ENCODE measurements at places on chromosomes 1 and 21.

DNA sequence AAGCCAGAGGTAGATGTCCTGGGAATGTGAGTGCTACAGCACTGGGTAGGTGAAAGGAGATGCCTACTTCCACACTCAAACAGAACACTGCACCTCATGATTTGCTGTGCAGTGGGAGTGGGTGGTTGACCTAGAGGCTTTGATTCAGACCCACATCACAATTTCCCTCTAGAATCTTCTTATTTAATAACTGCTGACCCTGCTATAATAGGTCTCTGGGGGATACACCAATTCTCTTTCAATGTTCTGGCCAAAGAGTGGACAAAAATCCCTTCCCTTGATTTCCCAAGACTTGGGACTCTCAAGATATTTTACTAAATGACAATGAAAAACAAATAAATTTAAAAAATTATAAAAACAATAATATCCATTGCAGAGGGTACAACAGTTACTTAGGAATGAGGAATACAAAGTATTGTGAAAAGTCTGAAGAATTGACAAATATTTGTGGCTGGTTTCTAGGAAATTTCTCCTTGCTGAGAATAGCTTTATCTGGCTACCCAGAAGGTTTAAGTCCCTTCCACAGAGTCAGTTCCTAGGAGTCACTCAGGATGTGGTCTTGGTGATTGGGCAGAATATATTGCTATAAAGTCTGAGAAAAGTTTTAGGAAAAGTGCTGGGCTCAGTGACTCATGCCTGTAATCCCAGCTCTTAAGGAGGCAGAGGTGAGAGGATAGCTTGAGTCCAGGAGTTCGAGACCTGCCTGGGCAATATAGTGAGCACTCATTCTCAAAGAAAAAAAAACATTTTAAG, 2.4 kb upstream of the FCGR2A start:
- no peak for DNase-seq

DNA sequence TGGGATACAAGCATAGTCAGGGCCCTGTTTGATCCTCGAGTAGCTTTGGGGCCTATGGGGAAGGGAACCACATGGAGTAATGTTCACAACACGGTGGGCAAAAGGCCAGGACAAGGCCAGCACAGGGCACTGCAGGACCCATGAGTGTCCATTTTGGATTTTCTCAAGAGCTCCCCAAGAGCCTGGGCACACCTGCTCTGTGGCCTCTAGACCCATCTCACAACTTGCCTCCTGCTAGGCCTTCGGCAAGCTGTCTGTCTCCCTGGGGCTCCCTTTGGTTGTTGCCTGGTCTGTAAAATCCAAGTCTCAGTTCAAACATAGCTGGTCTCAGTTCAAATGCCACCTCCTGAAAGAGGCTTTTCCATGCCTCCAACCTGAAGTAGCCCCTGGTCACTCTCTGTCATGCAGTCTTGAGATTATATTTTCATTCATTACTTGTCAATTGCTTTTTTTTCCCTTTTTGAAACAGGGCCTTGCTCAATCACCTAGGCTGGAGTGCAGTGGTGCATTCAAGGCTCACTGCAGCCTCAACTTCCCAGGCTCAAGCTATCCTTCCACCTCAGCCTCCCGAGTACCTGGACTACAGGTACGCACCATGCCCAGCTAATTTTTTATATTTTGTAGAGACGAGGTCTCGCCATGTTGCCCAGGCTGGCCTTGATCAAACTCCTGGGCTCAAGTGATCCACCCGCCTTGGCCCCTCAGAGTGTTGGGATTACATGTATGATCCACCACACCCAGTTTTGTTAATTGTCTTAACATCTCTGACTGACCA, 107.4 kb downstream of the MATN1 start:
- DNase-seq: no peak

GRCh38 chr1:95686217-95686616, 452.2 kb downstream of the RWDD3 start:
- DNase-seq: no peak

- DNase-seq: no peak
Observed at GRCh38 chr1:167744901-167745300, 23.1 kb downstream of the MPZL1 start.

DNA sequence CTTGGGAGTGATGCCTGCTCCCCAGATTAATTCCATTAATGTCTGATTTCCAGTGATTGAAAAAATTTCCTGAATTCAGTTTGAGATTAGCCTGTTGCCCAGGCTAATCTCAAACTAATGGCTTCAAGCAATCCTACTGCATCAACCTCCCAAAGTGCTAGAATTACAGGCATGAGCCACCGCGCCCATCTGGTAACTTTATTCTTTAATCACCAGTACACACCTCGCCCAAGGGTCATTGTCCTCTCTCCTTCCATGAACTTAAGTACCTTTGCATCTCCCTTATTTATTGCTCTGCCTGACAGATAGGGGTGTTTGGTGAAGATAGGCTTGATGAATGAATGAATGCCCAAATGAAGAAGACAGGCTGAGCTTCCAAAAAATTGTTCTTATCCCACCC, 366.5 kb downstream of the SIPA1L2 start:
- DNase-seq: no peak

DNA sequence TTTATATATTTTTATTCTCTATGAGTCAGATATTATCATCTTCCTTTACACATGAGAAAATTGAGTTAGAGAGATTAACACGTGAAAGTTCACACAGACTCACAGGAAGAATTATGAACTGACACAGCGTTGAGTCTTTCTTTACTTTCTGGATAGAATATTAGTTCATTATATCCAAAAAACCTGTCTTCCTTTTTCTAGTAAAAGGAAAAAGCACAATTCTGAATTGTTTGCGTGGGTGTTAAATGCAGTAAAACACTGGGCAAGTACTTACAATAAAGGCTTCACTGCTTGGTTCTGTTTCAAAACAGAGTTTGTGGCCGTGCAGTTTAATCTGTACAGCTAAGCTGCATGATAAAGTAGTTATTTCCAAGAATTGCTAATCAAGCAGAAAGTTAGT, 10.8 kb downstream of the MAGI3 start:
- no peak for DNase-seq

DNA sequence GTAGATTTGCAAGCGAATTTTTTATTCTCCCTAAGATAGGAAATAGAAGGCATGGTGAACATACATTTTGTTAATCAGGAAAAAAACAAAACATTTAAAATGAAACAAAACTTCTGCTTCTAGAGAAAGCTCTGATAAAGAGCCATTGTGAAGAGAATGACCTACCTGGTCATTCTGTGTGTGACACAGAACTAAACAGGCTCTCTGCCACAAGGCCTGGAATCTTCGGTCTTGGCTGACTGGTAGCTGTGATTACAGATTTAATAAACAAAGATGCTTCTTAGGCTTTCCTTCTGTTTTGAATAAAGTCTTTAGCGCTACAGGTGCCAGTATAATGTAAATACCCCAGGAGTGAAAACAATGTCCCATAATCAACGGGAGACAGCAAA, 22.1 kb downstream of the SLC35D1 start:
- DNase-seq: no peak

DNA sequence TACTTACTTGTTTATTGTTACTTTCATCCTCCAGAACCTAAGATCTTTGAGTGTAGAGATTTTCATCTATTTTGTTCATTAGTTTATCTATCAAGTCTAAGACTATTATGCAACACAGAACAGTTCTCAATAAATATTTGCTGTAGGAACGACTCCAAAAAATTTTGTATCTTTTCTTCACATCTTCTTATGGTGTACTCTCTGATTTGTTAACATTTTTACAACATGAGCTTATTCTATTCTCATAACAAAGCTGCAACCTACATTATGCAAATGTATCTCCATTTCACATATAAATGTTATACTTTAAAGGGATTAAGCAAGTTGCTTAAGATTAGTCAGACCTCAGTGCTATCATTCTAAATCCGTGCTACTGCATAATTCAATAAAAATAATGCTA, 514.2 kb upstream of the ZP4 start:
- DNase-seq: no peak

DNA sequence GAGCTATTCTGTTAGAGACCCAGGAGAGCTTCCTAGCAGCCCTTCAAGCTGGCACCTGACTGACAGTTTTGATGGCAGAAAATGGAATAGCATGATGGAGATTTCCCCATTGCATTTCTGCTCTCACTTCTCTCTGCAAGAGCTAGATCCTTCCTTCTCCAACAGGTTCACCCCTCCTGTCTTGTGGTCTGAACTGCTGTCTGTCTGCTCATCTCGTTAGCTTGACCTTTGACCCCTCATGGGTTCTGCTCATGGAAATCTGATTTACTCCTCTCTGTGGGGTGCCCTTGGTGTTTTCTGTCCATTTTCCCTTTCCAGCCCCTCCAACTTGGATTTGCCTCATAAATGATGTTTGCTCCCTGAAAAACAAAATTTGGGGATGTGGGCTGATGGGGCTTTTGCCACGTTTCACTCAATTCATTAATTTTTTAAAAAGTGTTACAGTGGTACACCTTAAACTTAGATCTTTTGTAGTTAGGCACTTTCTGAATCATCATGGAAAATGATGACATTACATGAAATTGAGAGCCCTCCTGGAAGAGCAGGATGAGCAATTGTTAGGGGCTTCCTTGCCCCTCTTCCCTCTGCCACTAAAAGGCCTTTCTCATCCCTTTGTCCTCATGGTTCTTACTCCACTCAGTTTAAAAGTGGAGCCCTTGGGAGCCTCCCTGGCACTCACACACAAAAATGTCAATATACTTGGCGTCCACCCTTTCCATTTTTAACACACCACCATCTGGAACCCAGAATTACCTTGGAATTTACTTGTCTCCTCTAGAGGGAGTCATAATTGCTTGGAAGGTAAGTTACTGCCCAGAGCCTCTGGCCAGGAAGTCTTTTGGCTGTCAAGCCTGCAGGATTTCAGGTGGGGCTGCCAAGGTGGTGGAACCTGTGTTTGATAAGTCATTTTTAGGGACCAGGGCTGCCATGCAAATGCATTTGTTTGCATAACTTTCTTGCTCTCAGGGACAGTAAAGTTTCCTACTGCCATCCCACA, 31.9 kb upstream of the IL19 start:
- no peak for DNase-seq

DNA sequence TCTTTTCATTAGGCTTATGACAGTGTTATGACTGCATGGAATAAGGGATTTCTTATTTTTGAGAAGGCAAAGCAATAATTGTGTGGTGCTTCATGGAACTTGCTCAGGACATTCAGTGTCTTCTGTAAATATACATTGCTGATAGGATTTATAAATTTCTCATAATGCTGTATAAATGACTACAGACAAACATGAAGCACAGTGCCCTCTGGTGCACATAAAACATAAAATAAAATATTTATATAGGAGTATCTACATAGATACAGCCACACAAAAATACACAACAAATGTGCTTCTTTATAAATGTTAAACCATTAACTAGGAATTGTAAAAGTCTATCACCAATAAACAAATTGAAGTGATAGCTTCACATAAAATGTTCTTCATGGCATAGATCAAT, 24.1 kb downstream of the BRINP3 start:
- DNase-seq: no peak

DNA sequence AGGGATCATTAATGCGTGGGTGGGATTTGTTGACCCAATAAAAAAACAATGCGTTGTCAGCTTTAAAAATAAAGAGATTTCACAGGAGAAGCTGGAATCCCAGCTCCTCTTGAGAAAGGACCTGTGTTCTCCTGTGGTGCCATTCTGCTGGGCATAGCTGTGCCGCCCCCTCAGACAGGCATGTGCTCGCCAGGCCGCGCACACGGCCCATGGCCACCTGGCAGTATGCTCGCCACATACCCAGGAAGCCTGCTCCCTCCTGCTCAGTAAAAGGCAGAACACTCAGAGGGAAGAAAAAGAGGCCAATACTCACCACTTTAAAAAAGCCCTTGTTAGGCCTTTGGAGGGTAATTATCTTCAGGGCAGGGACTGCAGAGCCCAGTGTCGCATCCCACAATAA, 13.1 kb downstream of the THAP3 start:
- no peak for DNase-seq

- no peak for DNase-seq
Observed at GRCh38 chr1:195434566-195435203, 1173.6 kb downstream of the KCNT2 start.

GRCh38 chr1:47180603-47181094, 9.2 kb downstream of the PDZK1IP1 start:
- DNase-seq: no peak

- DNase-seq: no peak
Observed at GRCh38 chr1:169426174-169426705, 1.0 kb downstream of the CCDC181 start.

DNA sequence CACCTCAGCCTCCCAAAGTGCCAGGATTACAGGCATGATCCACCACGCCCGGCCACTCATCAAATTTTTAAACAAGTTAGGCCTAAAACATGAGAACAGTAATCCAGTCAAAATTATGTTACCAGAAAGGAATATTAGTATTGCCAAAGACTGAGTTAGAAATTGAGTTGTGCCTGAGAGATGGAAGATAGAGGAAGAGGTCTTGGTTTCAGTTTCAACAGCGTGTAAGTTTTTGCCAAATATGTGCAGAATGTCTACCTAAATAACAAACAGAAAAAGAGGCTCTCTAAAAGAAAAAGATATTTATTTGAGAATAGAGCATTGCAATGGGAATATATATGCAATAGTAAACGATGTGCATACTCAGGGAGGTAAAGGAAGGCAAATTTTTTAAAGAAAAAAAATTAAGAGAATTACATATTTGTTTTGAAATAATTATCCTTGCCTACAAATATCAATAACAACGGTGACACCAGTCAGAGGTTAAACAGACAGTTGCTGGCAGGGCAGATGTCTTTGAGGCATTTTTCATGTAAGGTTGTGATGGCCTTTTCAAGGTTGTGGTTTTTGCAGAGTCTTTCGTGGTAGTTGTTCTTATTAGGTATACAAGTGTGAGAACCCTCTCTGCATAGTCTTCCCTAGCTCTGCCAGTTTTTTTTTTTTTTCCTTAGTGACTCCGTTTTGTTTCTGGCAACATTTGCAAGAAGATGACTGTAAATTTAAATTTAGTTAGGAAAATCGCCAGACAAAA, 2.2 kb upstream of the CD1B start:
- no peak for DNase-seq

GRCh38 chr1:42940851-42941639, 17.6 kb downstream of the SLC2A1 start:
- no peak for DNase-seq

- no peak for DNase-seq
Observed at GRCh38 chr1:208181364-208181763, 62.8 kb downstream of the PLXNA2 start.

DNA sequence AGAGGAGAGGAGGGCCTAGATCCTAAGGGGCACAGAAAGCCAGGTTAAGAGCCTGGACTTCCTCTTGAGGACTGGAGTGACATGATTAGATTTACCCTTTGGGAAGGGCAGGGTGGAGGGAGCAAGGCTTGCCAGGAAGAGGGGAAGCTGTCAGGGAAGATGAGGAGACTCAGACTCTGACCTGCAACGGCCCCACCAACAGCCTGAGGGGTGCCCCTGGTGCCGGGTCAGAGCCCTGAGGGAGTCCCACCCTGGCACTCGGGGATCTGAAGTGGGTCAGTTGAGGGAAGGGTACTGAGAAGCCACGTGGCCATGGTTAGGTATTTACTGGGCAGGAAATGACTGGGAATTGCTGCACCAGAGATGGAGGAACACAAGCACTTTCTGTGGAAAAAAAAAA, 9.8 kb downstream of the ECE1 start:
- DNase-seq: no peak

DNA sequence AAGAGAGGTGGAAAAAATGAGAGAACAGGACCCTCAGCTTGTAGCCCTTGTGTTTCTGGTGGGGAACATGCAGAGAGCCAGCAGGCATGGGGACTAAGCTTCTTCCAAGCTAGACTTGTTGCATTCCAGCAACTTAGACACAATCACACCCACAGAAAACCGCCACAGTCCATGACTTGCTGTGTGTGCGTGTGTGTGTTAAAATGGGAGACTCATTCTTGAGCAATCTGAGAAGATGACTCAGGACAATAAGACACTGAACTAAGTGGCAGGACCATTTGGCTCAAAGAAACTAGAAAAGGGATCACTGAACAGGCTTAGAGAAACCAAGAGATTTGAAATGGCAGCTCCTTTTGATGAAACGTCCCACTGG, 78.0 kb downstream of the HLX start:
- no peak for DNase-seq
